M059J (cell line): ENCODE measurements at places on chromosomes 1 and 21.
A peak's percentile ranks its signal among the peaks of the same experiment; 100 is the strongest.

- no peak for DNase-seq
These were observed 210.1 kb downstream of the GIPC2 start for GRCh38 chr1:78255846-78256245.

DNA sequence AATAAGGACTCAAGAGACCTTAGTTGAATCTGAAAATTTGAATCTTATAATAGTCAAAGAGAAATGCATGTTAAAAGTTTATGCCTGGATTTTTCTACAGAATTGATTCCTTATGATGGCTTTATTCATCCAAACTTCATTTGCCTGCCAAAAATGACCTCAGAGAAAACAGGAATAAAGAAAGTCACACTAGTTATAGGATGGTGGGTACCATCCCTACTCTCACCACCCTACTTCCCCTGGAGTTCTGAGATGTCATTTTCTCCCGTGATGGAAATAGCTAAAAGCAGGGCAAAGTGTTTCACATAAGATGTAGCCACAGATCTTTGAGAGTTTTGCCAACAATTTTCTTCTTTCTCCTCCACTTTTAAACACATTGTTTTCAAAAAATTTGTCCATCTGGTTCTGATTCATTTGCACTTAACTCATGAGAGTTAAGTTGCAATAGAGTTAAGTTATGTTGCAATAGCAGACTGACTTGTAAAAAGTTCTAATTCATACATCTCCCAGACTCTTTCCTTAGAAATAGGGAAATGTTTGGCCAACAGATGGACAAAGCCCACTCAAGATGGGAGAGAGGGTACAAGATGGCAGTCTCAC is 384.6 kb downstream of the PLPP3 start:
- no peak for DNase-seq

DNA sequence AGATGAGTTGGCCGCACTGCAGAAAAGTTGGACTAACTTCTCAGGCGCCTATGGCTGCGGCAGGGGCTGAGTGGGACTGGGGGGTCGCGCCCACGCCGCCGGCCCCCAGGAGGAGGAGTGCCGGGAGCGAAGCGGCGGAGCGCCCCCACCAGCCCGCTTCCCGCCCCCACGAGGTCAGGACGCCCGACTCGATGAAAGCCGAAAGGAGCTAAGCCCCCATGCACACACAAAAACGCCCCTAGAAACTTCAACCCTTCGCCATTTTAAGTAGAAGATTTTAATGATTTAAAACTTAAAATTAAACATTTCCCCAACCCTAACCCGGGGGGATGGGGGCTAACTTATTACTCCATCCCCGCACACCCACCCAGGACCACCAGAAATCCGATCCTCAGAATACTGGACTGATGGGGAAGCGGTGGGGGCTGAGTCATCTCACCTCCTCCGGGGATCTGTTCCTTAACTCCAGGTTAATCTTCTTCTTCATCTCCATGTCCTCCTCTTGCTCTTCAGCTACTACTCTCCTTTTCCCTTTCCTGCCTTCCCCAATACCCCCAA is 539 bp downstream of the ANP32E start:
- DNase-seq = peak; percentile 43

GRCh38 chr1:89262643-89263042 is 10.0 kb downstream of the GBP5 start:
- peak; percentile 93 for DNase-seq

DNA sequence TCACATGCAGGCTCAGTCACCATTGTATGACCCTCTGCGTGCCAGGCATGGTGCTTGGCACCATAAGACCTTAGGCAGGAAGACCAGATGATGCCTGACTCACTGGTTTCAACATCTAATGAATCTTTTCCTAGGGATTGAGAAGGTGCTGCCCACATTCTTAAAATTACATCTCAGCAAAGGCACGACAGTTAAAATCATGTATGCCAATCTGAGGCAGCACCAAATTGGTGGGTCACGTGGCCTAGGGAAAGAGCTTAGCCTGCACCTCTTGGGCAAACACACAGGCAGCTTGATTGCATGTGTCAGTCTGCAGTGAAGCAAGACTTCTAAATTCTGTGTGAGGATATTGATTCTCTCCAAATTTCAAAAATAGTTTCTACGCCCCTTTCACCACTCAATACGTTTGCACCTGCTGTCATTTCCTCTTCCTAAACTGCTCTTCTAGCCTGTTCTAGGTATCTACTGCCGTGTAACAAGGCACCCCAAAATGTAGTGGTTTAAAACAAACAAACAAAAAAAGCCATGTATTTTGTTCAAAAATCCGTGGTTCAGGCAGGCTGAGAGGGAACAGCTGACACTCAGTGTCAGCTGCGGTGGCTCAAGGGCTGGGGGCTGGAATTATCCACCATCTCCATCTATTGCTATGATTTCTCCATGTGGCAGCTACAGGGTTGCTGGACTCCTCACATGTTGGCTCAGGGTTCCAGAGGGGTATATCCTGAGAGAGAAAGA is 160.2 kb upstream of the FGGY start:
- DNase-seq = peak; percentile 85

GRCh38 chr21:33754481-33754880 is 112.2 kb downstream of the ITSN1 start:
- no peak for DNase-seq

DNA sequence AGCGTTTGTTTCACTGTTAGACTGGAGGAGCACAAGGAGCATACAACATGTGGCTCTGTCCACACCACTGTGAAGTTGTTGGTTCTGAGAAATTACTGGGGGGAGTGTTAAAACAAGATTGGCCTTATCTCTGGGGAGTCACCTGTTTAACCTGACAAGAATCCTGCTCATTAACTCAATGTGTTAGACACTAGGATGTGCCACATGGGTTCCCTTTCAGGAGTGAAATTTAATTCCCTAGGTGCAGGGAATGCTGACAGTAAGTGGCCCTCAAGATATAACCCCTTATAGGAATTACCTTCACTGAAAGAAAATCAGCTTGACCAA is 45.8 kb upstream of the WNT2B start:
- DNase-seq = no peak

- no peak for DNase-seq
These were observed 2.7 kb downstream of the TMEM200B start for GRCh38 chr1:29120947-29121485.

DNA sequence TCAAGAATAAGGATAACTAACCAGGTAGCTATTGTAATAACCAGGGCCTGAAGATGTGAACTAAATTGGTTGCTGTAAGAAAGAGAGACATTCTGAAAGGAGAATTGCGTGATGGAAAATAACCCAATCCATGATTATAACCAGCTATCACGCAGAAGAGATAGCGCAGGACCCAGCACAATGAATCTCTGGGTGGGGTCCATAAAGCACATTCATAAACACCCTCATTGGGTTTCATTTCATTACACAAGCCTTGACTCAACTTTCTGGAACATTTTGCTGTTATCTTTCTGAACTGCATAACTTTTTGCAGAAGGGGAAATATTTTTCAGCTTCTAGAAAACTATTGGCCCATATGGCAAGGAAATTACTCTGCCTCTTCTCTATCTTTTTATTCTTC is 45.3 kb upstream of the CDC7 start:
- DNase-seq = no peak

DNA sequence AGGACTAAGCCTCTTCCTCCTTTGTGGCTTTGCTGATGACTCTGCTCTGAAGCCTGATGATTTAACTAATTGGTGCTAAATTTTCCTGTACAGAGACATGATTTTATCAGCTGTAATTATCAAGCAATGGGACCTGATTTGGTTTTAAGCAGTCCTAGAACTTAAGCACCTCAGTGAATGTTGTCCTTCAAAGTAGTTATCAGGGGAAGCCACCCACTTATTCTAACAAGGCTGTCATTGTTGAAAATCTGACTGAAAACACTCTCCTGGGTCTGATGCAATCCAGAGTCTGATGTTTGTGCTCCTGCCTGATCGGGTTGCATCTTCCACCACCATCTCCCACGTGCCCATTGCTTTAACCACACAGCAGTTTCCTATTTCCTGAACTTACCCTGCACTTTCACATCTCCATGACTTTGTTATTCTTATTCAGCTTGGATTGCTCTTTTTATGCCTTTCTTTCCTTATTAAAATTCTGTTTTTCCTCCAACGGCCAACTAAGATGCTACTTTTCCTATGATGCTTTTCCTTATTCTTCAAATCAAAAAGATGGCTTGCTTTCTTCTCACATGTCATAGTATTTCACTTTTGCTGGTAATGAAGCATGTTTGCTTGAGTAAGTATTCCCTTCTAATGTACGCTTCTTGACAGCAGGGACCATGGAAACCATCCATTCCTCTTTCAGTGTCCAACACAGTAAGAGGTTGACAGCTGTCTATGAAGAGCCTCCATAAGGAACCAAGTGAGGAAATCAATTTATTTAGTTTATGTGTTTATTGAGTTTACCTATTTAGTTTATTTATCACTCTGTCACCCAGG is 55.0 kb downstream of the S1PR1 start:
- peak; percentile 88 for DNase-seq

- DNase-seq = peak; percentile 85
These were observed 92.0 kb downstream of the CNIH3 start for GRCh38 chr1:224707843-224708725.

DNA sequence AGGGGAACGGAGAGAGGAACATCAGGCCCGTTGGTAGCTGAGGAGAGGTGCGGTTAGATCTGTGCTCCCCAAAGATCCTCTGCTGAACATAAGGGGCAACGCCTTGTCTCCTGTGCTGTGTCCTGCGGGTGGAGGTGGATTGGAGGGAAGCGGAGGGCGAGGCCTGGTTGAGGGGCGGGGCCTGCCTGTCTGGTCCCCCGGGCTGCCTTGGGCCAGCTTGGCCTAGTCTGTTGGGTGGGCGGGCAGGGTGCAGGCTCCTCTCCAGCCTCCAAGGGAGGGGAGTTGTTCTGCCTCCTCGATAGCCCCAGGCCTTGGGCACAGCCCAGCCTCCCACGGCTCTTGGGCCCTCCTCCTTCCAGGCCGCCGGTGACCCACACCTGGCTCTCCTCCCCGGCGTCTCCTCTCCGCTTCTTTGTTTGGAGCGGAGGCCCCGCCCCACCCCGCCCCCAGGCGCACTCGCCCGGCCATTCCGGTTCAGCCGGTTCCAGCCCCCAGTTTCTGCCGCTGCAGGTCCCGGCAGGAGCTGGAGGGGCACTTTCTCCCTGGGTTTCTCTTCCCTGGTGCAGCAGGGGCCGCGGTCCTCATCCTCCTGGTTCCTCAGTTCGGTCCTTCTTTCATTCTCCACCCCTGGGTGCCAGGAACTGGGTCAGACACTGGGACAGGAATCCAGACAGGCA is 19.4 kb downstream of the PTPRF start:
- no peak for DNase-seq

DNA sequence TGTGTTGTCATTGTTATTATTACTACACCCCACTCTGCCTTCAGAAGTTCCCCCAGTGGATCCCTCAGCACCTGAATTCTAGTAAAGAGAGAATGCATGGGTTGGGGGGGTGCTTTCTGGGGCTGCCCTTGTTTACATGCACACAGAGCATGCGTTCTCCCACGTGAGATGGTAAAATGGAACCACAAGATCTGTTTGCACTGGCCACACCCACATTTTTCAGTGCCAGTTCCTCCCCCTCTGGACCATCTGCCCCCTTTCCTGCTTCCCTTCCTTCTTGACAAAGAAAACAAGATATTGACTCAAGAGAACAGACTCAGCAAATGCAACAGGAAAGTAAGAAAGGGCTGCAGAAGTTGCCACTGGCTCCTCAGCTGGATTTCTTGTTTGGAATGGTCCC is 8.9 kb downstream of the SLC6A17 start:
- DNase-seq = no peak

DNA sequence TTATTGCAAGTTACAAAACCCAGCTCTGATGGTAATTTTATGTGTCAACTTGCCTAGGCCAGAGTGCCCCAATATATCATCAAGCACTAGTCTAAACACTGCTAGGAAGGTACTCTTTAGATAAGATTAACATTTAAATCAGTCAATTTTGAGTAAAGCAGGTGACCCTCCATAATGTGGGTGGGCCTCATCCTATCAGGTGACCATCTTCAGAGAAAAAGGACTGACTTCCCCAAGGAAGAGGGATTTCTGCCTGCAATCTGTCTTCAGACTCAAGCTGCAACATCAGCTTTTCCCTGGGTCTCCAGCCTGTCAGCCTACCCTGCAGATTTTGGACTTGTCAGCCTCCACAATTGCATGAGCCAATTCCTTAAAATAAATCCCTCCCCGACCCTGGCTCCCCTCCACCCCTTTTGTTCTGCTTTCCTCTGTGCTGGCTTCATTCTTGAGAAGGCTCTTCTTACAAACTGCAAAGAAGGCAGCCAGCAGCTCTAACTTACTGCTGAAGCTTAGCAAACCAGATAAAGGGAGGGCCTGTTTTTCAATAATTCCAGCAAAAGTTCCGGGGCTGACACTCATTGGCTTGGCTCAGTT is 56.4 kb upstream of the RUNX3 start:
- DNase-seq = no peak

DNA sequence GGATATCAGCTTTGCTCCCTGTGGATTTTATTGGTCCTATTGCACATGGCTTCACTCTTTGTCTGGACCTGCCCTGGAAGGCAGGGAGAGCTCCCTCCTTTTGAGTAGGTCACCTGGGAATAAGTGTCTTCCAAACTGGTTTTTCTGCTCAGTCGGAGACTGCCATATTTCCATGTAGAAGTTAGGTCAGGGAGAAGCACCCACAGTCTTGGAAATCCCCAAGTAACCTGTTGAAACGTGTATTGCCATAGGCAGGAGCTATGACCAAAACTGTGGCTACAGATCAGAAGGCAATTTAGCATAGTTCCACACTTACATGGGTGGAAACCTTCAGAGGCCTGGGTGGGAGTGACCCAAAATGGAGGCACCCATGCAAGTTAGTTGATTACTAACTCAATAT is 3.5 kb upstream of the GNG12 start:
- DNase-seq = no peak

GRCh38 chr1:247337961-247338360 is 6.3 kb upstream of the ZNF496 start:
- DNase-seq = no peak

GRCh38 chr21:29538115-29538514 is 239.4 kb downstream of the BACH1 start:
- peak; percentile 19 for DNase-seq

GRCh38 chr1:201061049-201061448 is 37.5 kb upstream of the KIF21B start:
- DNase-seq = no peak

GRCh38 chr1:34740161-34740868 is 14.5 kb upstream of the GJB5 start:
- DNase-seq = peak; percentile 53
